ENCODE measurements at places on chromosomes 7 and 10. TPM values are rescaled to one million over a fixed set of nuclear protein-coding genes. Genes with fewer than 3 reads are reported as not detected.

The PNLIPRP1 gene
- not detected for total RNA-seq

The FAM25C gene
- total RNA-seq = not detected

The DEPP1 gene
- total RNA-seq = 421 TPM

The HSPA12A gene
- 0.29 TPM for total RNA-seq

The AKR1D1 gene
- total RNA-seq = not detected

The CCDC146 gene
- 1.6 TPM for total RNA-seq

The SRRM3 gene
- 0.67 TPM for total RNA-seq

The ADARB2 gene
- total RNA-seq = not detected

Measured in vein endothelial cell (primary cell).